ENCODE measurements at places on chromosomes 6 and 20.

GRCh38 chr20:22584922-22585785, 782 bp upstream of the FOXA2 start:
- no peaks in the 10 kb centered on the region for H3K27me3 ChIP-seq
- no peak overlapping the region for H3K27ac ChIP-seq
- H3K36me3 ChIP-seq: no peaks in the 10 kb centered on the region
- H3K4me1 ChIP-seq: peaks cover 7% of the 10 kb centered on the region

- no peak overlapping the region for H3K4me3 ChIP-seq
- peak overlapping the region; percentile 51 for H3K27ac ChIP-seq
- DNase-seq: no peak
- H3K27me3 ChIP-seq: no peaks in the 10 kb centered on the region
- no peaks in the 10 kb centered on the region for H3K36me3 ChIP-seq
- H3K4me1 ChIP-seq: peaks cover 81% of the 10 kb centered on the region
Observed at GRCh38 chr20:57396984-57397692, 5.9 kb downstream of the RBM38 start.

- no peak overlapping the region for H3K4me3 ChIP-seq
- H3K4me1 ChIP-seq: no peaks in the 10 kb centered on the region
- no peaks in the 10 kb centered on the region for H3K27me3 ChIP-seq
- no peak overlapping the region for H3K27ac ChIP-seq
Observed at GRCh38 chr6:168784426-168784825, 343.4 kb downstream of the SMOC2 start.

GRCh38 chr6:140059947-140060346, 685.5 kb upstream of the CITED2 start:
- H3K4me3 ChIP-seq: no peak overlapping the region
- H3K27me3 ChIP-seq: no peaks in the 10 kb centered on the region
- peaks cover 10% of the 10 kb centered on the region for H3K4me1 ChIP-seq
- H3K27ac ChIP-seq: no peak overlapping the region

- H3K4me1 ChIP-seq: no peaks in the 10 kb centered on the region
- H3K4me3 ChIP-seq: no peak overlapping the region
- no peaks in the 10 kb centered on the region for H3K27me3 ChIP-seq
- H3K36me3 ChIP-seq: no peaks in the 10 kb centered on the region
Observed at GRCh38 chr20:61450549-61450948, 198.5 kb downstream of the CDH4 start.

- H3K27ac ChIP-seq: no peak overlapping the region
- DNase-seq: no peak
- no peaks in the 10 kb centered on the region for H3K27me3 ChIP-seq
- no peaks in the 10 kb centered on the region for H3K4me1 ChIP-seq
Observed at GRCh38 chr6:13305791-13306190, 22.5 kb downstream of the TBC1D7 start.

DNA sequence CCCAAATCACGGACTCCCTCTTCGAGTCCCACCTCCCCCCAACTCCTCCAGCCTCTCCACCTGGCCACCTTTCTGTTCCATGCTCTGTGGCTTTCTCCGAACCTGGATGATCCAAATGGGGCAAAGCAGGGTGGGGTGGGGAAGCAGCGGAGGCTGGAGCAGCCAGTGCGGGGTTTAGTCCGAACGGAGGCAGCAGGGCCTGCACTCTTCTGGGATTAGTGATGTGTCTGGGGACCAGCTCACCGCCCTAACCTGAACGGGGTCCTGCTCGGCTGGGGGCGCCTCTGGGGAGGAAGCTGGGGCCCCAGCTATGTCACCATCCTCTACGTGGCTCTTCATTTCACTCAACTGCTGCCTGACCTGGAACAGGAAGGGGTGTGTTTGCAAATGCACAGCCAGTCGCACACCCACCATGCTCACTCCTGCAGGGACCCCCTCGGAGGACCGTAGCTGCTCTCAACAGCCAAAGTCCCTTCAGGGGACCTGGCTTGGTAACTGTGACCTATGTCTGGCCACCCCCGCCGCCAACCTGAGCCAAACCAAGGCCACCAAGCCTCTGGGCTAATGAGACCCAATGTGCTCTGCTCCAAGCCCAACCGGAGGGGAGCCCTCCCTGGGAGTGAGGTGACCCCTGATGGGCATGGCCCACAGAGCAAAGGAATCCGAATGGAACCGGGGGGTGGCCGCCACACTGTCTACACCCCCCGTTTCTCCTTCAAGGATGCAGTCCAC, 46.8 kb downstream of the DSTN start:
- H3K36me3 ChIP-seq: no peaks in the 10 kb centered on the region
- H3K4me3 ChIP-seq: no peak overlapping the region
- H3K27me3 ChIP-seq: no peaks in the 10 kb centered on the region
- peaks cover 12% of the 10 kb centered on the region for H3K4me1 ChIP-seq

DNA sequence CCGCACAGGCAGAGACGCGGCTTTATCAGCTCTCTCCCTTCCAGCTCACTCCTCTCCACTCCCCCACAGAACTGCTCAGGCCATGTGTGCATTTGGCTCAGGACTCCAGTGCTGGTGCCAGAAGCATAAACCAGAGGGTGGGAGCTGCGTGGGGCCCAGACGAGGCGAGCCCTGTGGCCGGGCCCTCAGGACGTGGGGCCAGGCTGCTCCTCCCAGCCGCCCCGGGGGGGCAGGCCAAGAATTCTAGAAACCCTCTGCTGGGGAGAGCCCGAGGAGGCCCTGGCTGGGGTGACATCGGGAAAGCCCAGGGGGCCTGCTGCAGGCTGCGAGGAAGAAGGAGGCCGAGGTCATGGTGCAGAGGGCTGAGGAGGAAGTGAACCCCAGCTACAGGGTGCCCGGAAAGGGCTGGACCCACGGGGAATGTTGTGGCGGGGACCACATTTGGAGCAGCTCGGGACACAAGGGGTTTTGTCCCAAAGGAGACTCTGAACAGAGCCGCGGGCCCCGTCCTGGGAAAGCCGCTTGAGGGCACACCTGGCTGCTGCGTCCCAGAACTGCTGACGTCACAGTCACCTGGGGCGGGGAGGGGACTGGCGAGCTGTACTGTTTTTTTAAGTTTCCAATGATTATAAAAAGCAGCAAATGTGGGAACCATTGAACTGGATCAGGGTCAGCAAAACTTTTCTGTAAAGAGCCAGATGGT, 107.1 kb downstream of the BANF2 start:
- peak overlapping the region; percentile 83 for H3K27ac ChIP-seq
- no peaks in the 10 kb centered on the region for H3K27me3 ChIP-seq
- H3K4me3 ChIP-seq: peak overlapping the region; percentile 29
- DNase-seq: peak; percentile 92
- H3K36me3 ChIP-seq: no peaks in the 10 kb centered on the region
- H3K4me1 ChIP-seq: peaks cover 42% of the 10 kb centered on the region

DNA sequence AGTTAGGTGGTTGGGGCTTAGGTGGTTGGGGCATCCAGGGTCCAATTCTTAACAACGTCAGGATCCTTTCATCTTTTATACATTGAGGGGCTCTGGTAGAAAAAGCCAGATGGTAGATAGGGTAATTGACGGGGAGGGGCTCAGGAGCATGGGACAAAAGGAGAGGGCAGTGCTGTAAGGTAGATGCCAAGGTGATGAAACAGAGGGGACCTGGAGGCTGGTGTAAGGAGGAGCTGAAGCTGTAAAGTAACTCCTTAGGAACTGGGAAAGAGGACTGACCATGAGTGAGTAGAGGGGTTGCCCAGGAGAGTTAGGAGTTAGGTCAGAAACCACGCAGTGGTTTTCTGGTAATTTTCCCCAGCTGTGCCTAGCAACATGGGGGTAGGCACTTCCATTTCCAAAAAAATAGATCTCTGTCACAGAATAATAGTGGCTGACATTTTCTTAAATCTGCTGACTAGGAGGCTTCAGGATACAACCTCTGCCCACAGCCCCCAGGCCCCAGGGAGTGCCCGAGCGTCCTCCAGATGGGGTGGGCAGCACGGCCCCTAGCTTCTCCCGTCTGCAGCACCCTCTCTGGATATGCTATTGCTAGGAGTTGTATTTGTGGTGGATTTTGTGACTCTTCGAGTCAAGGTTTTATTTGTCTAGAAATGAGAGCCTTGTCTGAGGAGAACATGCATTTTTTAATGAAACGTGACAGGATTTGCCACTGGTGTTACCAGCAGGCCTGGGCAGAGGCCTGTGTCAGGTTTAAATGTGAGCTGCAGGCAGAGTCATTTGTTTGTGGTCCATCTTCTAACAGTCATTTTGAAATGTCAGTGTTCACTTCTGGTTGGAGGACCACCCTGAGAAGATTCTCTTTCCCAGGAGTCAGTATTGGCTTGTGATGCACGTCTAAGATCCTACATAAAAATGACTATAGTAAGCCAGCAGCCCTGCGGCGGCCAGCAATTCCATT, 44.6 kb downstream of the TULP4 start:
- H3K4me1 ChIP-seq: no peaks in the 10 kb centered on the region
- no peaks in the 10 kb centered on the region for H3K36me3 ChIP-seq
- H3K27ac ChIP-seq: no peak overlapping the region
- H3K4me3 ChIP-seq: no peak overlapping the region
- no peaks in the 10 kb centered on the region for H3K27me3 ChIP-seq

- peaks cover 4% of the 10 kb centered on the region for H3K4me1 ChIP-seq
- DNase-seq: peak; percentile 77
- H3K36me3 ChIP-seq: no peaks in the 10 kb centered on the region
- no peaks in the 10 kb centered on the region for H3K27me3 ChIP-seq
Observed at GRCh38 chr20:59441860-59442810, 141.7 kb downstream of the EDN3 start.

DNA sequence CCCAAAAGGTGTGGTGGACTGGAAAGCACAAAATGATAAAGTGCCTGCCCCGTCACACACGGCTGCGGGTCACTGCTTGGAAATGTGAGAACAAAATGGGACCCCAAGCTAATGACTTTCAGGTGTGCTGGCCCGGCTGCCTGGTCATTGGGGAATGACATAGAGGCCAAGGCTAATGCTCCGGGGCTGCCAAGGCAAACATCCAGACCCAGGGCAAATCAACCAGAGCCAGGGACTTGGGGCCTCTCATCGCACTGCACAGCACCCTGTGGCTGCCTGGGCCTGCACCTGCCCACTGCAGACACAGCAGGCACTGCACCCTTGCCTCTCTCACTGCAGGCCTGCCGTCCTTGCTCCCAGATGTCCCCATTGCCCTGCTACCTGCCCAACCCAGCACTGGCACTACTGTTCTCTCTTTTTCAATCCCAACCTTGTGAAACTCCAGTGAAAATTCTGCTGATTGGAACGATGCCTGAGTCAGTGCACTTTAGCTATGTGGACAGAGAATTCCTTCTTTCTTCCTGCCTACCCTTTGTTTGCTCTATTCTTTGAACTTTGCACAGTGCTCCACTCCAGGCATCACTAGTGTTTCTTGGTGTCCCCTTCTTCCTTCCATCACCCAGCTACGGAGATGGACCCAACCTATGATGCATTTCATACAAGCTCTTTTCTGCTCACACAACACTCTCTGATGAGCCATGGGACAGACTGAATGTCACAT, 849.5 kb downstream of the MAFB start:
- no peak overlapping the region for H3K27ac ChIP-seq
- no peak overlapping the region for H3K4me3 ChIP-seq
- no peaks in the 10 kb centered on the region for H3K36me3 ChIP-seq
- H3K27me3 ChIP-seq: no peaks in the 10 kb centered on the region
- DNase-seq: no peak
- H3K4me1 ChIP-seq: no peaks in the 10 kb centered on the region

DNA sequence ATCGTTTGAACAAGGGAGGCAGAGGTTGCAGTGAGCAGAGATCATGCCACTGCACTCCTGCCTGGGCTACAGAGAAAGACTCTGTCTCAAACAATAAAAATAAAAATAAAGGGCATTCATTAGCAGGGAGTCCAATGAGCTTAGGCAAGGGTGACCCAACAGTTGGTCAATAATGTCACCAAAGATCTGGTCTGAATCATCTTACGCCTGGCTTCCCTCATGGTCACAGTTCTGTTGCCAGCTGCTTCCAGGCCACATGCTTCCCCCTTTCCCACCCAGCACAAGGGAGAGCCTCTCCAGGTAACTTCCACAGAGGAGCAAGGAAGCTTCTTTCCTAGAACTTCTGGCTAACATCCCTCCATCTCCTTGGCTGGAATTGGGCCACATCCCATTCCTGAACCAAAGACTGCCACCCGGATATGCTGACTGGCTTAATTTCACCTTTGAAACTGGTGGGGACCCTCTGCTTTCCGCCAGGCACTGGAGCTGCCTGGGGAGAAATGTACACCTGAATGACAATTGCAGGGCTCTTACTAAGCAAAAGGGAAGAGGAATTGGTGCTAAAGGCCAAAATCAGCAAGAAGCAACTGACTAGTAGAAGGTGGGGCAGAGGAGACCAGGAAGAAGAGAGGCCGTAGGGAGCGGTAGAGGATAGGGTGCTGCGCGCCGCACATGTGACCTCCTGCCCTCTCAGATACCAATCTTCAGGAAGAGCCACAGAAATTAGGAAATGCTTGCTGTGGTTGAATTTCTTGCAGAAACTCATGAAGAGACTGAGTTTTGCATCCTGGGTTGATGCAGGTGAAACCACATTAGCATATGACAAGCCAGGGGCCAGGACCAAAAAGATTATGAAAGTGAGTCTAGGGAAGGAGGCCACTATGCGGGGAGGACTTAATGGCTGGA, 8.3 kb upstream of the SCML4 start:
- no peaks in the 10 kb centered on the region for H3K4me1 ChIP-seq
- no peak overlapping the region for H3K4me3 ChIP-seq
- DNase-seq: no peak

GRCh38 chr6:17150096-17150495, 48.2 kb downstream of the STMND1 start:
- DNase-seq: no peak
- H3K36me3 ChIP-seq: no peaks in the 10 kb centered on the region
- no peaks in the 10 kb centered on the region for H3K4me1 ChIP-seq
- no peak overlapping the region for H3K27ac ChIP-seq

- no peak overlapping the region for H3K4me3 ChIP-seq
- no peaks in the 10 kb centered on the region for H3K27me3 ChIP-seq
- H3K27ac ChIP-seq: no peak overlapping the region
- no peaks in the 10 kb centered on the region for H3K36me3 ChIP-seq
- H3K4me1 ChIP-seq: peaks cover 5% of the 10 kb centered on the region
Observed at GRCh38 chr6:3250231-3250675, 8.5 kb upstream of the PSMG4 start.

DNA sequence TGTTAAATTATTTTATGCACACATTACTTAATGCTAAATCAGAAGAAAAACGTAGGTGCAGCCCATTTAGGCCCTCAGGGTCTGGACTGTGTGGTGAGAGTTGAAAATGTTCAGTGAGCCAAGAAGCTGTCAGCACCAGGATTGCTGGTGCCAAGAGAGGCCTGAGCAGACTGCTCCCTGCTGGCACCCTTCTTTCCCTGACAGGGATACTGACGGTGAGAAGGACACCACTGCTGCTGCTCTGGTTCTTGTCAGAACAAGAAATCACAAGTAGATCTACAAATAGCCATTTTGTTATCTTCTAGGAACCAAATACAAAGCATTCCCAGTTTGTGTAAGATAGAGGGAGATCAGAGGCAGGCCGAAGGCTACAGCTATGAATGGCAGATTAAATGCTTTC, 48.7 kb upstream of the CRISP1 start:
- H3K27ac ChIP-seq: no peak overlapping the region
- peak; percentile 26 for DNase-seq
- no peaks in the 10 kb centered on the region for H3K27me3 ChIP-seq
- no peaks in the 10 kb centered on the region for H3K36me3 ChIP-seq
- H3K4me3 ChIP-seq: no peak overlapping the region

DNA sequence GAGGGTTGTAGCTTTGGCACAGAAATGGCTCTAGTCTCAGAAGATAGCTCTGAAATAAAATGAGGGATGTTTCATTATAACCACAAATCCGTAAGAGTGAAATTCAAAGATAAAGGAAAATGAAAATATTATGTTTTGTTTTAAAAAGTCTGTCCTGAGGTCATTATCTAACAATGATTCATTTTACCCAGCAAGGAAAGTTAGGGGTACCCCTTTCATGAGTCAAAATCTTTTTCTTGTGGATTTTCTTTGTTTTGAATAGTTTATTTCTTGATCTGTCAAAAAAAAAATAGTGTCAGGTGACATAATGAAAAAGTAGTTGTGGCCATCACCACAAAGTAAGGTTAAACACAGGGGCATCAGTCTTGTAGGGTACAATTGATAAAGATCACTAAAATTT, 59.7 kb upstream of the MYB start:
- no peak overlapping the region for H3K27ac ChIP-seq
- no peaks in the 10 kb centered on the region for H3K27me3 ChIP-seq
- H3K4me3 ChIP-seq: no peak overlapping the region
- no peaks in the 10 kb centered on the region for H3K36me3 ChIP-seq
